ENCODE measurements at places on chromosomes 1 and 21. TPM values are rescaled to one million over a fixed set of nuclear protein-coding genes. Genes with fewer than 3 reads are reported as not detected.

DNA sequence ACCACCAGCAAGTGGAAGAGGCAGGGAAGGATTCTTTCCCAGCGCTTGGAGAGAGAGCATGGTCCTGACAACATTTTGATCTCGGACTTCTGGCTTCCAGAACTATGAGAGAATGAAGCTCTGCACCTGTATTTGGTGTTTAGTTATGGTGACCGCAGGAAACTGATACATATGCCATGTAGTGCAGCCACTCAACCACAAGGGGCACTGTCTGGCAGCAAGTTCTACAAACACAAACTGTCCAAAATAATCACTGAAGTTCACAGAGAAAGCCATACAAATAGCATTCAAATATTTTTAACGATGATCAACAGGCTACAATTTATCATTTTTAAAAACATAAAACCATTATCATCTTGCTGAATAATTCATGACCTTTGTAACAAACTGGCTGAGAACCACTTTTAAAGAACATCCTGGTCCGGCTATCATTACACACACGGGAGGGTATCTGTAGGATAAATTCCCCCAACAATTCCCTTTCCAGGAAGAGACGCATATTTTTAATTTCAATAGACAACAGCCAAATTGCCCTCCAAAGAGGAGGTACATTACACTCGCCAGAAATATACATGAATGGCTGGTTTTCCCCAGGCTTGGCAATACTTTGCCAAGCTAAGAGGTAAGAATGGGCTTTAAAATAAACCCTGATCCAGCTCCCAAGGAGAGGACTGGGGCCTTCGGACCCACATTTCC is 9.2 kb upstream of the CBR3 start:
- peaks cover 8% of the 10 kb centered on the region for H3K27me3 ChIP-seq
- DNase-seq: peak; percentile 19
- no peak overlapping the region for H3K4me3 ChIP-seq
- H3K36me3 ChIP-seq: no peaks in the 10 kb centered on the region
- H3K27ac ChIP-seq: no peak overlapping the region

DNA sequence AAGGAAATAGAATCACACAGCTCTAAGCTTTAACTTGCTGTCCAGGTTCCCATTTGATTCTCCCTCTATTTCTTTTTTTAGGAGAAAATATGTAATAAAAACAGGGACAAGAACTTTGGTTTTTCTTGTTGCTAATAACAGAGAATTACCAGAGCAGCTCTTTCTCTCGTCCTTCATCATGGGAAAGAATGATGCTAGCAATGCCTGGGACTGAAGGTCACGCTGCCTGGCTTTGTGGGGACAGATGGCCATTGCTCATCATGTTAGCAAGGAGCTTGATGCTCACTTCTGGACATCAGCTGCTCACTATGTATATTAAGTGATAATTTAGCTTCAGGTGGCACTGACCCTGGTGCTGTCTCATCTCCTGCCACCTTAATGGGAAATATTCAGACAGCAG is 77.3 kb upstream of the AKT3 start:
- no peaks in the 10 kb centered on the region for H3K36me3 ChIP-seq
- H3K27ac ChIP-seq: no peak overlapping the region
- no peak overlapping the region for H3K4me3 ChIP-seq

DNA sequence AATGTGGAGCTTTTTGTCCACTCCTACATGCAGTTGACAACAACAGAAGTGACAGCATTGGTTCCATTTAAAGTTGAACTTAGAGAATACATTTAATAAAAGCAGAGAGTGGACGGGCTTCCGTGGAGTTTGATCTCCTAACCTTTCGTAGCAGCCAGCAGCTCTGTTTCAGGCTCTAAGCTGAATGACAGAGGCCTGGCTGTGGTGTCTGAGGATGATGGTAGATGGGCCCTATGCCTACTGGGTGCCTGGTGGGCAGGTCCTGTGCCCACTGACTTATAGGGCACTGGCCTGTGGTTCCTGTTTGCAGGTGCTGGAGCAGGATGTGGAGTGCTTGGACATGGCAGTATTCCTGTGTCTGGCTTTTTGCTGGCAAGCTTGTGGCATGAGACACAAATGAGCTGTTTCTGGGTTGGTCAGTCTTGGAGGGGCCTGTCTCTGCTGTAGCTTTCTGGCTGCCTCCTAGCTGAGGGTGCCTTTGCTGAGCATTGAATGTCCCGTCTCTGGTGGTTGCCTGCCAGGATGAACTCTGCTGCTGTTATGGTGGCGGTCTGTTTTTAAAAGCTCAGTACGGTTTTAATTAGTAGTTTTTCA is 54.6 kb downstream of the PRDM2 start:
- H3K27me3 ChIP-seq: peaks cover 3% of the 10 kb centered on the region
- no peak overlapping the region for H3K4me3 ChIP-seq
- peaks cover 67% of the 10 kb centered on the region for H3K4me1 ChIP-seq
- peaks cover 24% of the 10 kb centered on the region for H3K36me3 ChIP-seq

DNA sequence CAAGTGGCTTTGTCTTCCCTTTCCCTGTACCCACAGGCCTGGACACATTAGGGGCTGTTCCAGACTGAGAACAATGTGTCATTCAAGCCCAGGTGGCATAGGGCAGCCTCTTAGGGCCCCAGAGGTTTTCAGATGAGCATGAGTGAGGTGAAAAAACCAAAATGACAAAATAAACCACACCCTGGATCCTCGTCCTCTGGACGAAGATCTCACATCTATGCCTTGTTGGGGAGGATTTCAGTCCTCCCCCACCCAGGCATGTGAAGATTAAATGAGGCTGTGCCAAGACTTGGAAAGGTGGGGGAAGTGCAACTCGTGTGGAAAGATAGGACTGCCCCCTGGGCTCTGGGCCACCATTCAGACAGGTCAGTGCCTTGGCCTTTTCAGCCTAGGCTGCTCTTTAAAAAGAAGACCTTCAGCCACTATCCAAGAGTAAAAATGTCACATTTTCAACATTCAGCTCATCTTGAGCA is 32.8 kb upstream of the IL19 start:
- no peaks in the 10 kb centered on the region for H3K27me3 ChIP-seq
- peak overlapping the region; percentile 0 for H3K4me3 ChIP-seq
- peak overlapping the region; percentile 64 for H3K27ac ChIP-seq
- peaks cover 58% of the 10 kb centered on the region for H3K36me3 ChIP-seq
- no peak for DNase-seq
- peaks cover 73% of the 10 kb centered on the region for H3K4me1 ChIP-seq

GRCh38 chr21:43816611-43817071 is 27.3 kb downstream of the RRP1 start:
- peaks cover 5% of the 10 kb centered on the region for H3K4me1 ChIP-seq
- H3K27me3 ChIP-seq: peaks cover 1% of the 10 kb centered on the region
- DNase-seq: no peak
- H3K36me3 ChIP-seq: no peaks in the 10 kb centered on the region

DNA sequence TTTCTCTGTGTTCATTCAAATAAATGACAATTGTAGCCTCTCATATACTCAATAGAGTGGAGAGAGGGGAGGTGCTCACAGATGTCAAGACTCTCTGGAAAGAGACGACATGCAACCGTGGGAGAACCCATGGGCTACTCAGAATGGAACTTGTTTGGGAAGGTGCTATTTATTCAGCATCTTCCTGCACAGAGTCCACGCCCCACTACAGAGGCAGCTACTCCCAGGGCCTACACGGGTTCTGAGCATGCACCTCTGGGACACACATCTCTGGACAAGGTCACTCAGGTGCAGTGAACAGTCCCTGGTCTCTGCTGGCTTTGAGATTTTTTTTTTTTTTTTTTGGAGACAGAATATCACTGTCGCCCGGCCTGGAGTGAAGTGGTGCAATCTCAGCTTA is 64.1 kb downstream of the NID1 start:
- no peak for DNase-seq
- H3K27me3 ChIP-seq: peaks cover 3% of the 10 kb centered on the region
- H3K4me3 ChIP-seq: no peak overlapping the region
- H3K27ac ChIP-seq: peak overlapping the region; percentile 94
- H3K36me3 ChIP-seq: peaks cover 1% of the 10 kb centered on the region
- peaks cover 75% of the 10 kb centered on the region for H3K4me1 ChIP-seq

GRCh38 chr1:205563927-205564441 is 59.5 kb downstream of the CDK18 start:
- peaks cover 44% of the 10 kb centered on the region for H3K27me3 ChIP-seq
- no peak overlapping the region for H3K27ac ChIP-seq
- H3K36me3 ChIP-seq: no peaks in the 10 kb centered on the region
- no peaks in the 10 kb centered on the region for H3K4me1 ChIP-seq
- DNase-seq: no peak
- no peak overlapping the region for H3K4me3 ChIP-seq

- no peaks in the 10 kb centered on the region for H3K4me1 ChIP-seq
- no peak overlapping the region for H3K27ac ChIP-seq
- no peak for DNase-seq
- H3K27me3 ChIP-seq: peaks cover 56% of the 10 kb centered on the region
- H3K36me3 ChIP-seq: no peaks in the 10 kb centered on the region
Observed at GRCh38 chr1:110570307-110570706, 35.9 kb downstream of the KCNA2 start.

GRCh38 chr1:235415008-235415904 is 48.0 kb downstream of the TBCE start:
- no peaks in the 10 kb centered on the region for H3K4me1 ChIP-seq
- H3K4me3 ChIP-seq: no peak overlapping the region
- H3K27me3 ChIP-seq: no peaks in the 10 kb centered on the region
- no peak overlapping the region for H3K27ac ChIP-seq

- no peaks in the 10 kb centered on the region for H3K4me1 ChIP-seq
- H3K4me3 ChIP-seq: no peak overlapping the region
- H3K27ac ChIP-seq: no peak overlapping the region
- peaks cover 4% of the 10 kb centered on the region for H3K27me3 ChIP-seq
- DNase-seq: no peak
Observed at GRCh38 chr1:232845406-232845955, 40.3 kb downstream of the MAP10 start.

DNA sequence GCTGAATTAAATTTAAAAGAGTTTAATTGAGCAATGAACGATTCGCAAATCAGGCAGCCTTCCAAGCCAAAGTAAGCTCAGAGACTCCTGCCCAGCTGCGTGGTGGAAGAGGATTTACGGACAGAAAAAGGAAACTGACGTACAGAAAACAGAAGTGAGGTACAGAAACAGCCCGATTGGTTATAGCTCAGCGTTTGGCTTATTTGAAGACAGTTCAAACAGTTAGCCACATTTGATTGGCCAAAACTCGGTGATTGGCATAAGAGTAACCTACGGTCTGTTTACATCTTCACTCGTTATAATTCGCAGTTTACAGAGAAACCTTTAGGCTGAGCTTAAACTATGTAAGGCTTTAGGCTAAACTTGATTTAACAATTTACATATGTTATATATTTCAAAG is 46.9 kb downstream of the CR1L start:
- no peaks in the 10 kb centered on the region for H3K36me3 ChIP-seq
- H3K4me3 ChIP-seq: no peak overlapping the region
- H3K4me1 ChIP-seq: no peaks in the 10 kb centered on the region
- no peak overlapping the region for H3K27ac ChIP-seq
- DNase-seq: no peak

DNA sequence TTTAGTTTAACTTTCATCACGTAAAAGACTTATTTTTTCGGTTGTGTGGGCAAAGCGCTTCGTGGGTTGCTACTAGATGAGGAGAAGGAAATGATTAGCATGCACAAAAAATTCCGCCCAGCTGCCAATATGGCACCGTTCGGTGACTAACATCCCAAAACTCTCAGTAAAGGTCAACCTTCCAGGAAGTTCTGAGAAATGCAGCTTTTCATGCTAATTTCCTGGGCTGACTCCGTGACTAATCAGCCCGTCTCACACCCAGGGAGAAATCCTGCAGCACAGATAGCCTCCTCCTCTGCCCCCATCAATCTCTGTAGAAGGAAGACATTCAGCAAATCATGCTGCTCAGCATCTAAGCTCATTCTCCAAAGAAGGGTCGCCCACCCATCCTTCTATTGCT is 34.1 kb downstream of the TMCO4 start:
- H3K4me1 ChIP-seq: peaks cover 18% of the 10 kb centered on the region
- no peaks in the 10 kb centered on the region for H3K27me3 ChIP-seq
- DNase-seq: no peak

DNA sequence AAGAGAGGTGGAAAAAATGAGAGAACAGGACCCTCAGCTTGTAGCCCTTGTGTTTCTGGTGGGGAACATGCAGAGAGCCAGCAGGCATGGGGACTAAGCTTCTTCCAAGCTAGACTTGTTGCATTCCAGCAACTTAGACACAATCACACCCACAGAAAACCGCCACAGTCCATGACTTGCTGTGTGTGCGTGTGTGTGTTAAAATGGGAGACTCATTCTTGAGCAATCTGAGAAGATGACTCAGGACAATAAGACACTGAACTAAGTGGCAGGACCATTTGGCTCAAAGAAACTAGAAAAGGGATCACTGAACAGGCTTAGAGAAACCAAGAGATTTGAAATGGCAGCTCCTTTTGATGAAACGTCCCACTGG is 78.0 kb downstream of the HLX start:
- no peaks in the 10 kb centered on the region for H3K27me3 ChIP-seq
- no peak overlapping the region for H3K4me3 ChIP-seq
- no peaks in the 10 kb centered on the region for H3K4me1 ChIP-seq
- H3K36me3 ChIP-seq: no peaks in the 10 kb centered on the region
- H3K27ac ChIP-seq: no peak overlapping the region

DNA sequence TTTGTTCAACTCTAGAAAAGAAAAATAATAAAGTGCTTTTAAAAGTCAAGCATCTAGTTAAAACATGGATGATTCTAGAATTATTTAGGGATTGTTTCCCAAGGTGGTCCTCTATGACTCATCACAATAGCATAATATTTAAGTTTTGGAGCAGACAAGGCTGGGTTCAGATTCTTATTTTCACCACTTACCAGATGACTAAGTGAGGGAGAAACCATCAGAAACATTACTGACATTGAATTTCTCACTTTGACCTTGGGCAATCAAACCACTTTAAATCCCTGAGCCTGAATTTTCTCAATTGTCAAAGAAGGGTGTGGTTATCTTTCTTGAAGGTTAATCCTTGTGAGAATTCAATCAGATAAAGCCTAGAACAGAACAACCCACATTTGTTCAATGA is 102.5 kb upstream of the PTGFR start:
- H3K4me1 ChIP-seq: no peaks in the 10 kb centered on the region
- H3K27ac ChIP-seq: no peak overlapping the region
- no peaks in the 10 kb centered on the region for H3K36me3 ChIP-seq
- H3K4me3 ChIP-seq: no peak overlapping the region
- DNase-seq: no peak
- H3K27me3 ChIP-seq: peaks cover 2% of the 10 kb centered on the region

The TBX19 gene
- total RNA-seq: 2.0 TPM

The PKP1 gene
- total RNA-seq: not detected

The SPRTN gene
- 13.5 TPM for total RNA-seq

The PTGS2 gene
- total RNA-seq: 0.71 TPM

The ARHGAP30 gene
- 149 TPM for total RNA-seq

The KCNC4 gene
- 11.8 TPM for total RNA-seq

The KCNA2 gene
- 1.7 TPM for total RNA-seq
